ENCODE measurements at places on chromosomes 3 and 15.
A peak's percentile ranks its signal among the peaks of the same experiment; 100 is the strongest.

DNA sequence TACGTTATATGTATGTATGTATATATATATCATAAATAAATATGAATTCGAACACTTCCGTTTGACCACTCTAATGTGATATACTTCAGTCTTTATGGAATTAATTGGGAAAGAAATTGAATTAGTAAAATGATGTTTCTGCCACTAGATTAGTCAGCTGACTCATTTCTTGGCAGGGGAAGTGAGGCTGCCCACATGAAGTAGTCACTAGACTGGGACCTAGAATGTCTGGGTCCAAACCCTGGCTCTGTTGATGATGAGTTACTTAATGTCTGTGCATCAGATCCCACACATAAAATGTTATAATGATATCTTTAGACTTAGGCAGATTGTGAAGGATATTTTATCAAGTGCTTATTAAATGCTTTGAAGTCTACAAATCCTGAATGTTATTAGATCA is 27.4 kb upstream of the ARL14 start:
- DNase-seq: no peak

GRCh38 chr3:100561459-100562158 is 47.8 kb upstream of the ADGRG7 start:
- DNase-seq: no peak

DNA sequence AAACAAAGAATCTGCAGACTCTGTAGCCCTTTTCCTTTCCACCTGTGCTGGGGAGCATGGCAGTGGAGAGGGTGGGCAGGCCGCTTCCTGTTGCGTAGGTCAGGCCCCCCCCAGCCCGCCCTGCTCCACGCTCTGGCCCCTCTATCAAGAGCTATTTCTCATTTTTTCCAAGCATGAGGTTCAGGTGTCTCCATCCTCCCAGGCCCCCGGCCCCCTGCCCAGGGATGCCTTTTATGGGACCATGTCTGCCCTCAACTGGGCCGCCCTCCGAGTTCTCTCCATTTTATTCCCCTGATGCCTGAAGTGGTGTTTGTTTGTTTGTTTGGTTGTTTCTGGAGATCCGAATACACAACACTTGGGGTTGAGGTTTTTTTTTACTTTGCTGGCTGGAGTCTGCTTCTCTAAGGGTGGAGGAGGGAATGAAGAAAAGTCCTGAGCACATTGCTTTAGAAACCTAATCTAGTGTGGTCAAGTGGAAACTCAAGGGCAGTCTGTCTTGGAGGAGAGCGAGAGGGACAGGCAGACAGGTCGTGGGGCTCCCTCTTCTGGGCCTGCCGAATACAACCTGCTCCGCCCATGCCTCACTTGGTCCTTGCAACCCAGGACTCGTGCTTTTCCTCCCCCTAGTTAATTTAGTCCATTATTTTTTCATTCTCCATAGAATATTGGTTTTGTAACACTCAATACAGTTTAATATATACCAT is 176.5 kb upstream of the LYSMD4 start:
- DNase-seq: no peak

GRCh38 chr15:40282147-40282868 is 556 bp downstream of the ANKRD63 start:
- peak; percentile 30 for DNase-seq

DNA sequence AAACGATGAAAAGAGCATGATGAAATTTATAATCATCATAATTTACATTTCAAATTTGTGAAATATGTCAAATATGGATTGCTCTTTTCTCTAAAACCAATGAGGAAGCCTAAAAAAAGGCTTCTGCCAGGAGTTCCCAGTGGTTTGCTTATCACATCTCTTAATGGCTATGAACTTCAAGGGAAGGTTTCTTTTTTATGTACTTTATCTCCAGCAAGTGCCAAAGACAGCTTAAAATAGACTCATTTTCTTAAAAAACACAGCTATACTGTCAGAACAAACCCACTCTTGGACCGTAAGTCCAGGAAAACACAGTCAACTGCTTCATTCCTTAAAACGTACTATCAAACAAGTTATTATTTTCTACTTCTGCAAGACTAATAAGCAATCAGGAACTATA is 80.2 kb downstream of the DLG1 start:
- DNase-seq: no peak

DNA sequence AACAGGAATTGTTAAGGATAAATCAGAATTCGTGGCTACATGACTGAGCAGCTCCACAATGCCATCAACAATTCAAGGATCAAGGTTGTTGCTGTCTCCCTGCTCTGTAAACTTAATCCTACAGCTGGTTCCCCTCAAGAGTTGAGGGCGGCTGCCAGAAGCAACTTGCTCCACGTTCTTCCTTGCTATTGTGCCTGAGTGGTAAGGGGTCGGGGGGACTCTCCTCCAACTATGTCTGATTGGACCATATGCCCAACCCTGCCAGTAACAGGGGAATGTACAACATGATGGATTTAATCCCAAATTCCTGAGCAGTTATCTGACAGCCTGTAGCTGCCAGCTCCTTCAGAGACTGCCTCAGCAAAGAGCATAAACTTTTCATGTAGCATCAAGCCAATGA is 37.9 kb upstream of the MECOM start:
- DNase-seq: no peak

DNA sequence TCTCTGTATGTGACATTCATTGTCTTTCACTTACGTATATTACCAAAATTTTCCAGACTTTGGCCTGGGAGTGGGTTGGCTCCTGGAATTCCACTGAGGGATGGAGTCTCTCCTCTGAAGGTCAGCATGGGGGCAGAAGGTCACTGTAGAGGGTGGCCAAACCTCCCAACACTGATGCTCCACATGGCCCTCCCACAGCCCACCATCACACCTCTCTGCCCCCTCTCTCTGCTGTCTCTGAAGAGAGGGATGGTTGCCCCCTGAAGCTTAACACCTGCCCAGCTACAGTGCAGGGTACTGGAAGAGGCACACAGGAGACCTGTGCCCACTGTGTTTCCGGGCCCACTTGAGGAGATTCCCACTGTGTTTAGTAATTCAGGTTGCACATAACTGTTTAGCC is 52.2 kb downstream of the CMTM6 start:
- no peak for DNase-seq

DNA sequence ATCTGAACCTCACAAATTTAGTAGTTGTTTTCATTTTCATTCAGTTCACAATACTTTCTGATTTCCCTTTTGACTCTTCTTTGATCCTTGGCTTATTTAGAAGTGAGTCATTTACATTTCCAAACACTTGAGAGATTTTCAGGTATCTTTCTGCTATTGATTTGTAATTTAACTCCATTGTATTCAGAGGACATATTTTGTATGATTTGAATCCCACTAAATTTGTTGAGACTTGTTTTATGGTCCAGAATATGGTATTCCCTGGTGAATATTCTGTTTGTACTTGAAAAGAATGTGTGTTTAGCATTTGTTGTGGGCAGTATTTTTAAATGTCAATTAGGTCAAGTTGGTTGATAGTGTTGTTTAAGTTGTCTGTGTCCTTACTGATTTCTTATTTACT is 29.6 kb downstream of the FAN1 start:
- DNase-seq: no peak

GRCh38 chr3:150096700-150097587 is 126.2 kb upstream of the PFN2 start:
- DNase-seq: no peak

GRCh38 chr15:83287541-83288027 is 3.1 kb upstream of the BNC1 start:
- no peak for DNase-seq

GRCh38 chr3:85342915-85343314 is 384.1 kb downstream of the CADM2 start:
- DNase-seq: no peak

- peak; percentile 78 for DNase-seq
Observed at GRCh38 chr15:85582131-85583079, 202.0 kb downstream of the AKAP13 start.

DNA sequence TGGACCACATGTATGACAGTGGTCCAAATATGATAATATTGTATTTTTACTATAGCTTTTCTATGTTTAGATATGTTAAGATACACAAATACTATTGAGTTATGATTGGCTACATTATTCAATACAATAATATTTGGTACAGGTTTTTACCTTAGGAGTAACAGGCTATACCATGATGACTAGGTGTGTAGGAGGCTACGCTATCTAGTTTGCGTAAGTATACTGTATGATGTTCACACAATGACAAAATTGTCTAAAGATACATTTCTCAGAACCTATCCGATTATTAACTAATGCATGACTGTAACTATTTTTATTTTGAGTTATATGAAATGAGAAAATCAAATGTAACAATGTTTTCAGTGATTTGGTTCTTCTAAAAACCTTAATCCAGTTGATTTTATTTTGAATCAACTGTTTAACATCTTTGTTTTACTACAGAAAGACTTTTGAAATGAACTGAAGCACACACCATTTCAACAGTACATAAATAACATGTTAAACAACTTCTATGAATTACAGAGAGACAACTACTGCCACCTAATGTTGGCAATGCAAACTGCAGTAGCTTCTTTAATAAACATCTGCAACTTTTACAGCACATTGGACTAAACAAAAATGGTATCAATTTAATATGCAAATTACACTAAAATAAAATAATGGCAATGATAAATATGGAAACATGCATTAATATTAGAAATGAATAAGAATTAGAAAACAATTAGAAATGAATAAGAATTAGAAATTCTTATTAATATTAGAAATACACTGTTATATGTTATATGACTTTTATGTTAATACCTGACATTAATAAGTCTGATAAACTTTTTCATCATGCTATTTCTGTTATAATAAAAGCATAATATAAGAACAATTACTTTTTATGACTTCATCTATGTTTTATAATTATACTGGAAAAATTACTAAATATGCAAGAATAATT is 255.7 kb downstream of the MBNL1 start:
- peak; percentile 60 for DNase-seq

DNA sequence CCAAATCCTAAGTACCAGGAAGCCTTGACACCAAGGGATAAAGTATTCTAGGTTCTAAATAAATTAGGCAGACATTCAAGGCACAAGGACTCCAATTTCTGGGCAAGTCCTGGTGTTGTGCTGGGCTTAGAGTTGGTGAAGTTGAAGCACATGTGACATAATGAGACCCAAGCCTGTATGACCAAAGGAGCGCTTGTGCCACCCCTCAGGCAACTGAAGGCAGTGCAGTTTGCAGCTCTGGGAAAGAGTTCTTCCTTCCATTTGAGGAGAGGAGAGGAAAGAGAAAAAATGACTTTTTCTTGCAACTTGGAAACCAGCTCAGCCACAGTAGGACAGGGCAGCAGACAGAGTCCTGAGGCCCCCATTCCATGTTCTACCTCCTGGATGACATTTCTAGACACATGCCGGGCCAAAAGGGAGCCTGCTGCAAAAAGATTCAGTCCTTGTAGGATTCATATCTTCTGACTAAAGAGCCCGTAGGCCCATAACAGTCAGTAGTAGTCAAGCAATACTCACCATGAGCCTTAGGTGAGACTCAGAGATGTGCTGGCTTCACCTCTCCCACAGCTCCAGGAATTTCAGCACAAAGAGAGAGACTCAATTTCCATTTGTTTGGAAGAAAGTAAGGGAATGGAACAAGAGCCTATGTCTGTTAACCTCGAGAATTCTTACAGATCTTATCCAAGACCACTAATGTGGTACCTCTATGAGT is 588.8 kb upstream of the BCHE start:
- DNase-seq: no peak

- DNase-seq: peak; percentile 23
Observed at GRCh38 chr3:58353722-58354553, 21.2 kb downstream of the PXK start.

- peak; percentile 58 for DNase-seq
Observed at GRCh38 chr3:140898340-140899180, 43.1 kb upstream of the SLC25A36 start.

- no peak for DNase-seq
Observed at GRCh38 chr3:171526869-171527268, 66.7 kb upstream of the TNIK start.

DNA sequence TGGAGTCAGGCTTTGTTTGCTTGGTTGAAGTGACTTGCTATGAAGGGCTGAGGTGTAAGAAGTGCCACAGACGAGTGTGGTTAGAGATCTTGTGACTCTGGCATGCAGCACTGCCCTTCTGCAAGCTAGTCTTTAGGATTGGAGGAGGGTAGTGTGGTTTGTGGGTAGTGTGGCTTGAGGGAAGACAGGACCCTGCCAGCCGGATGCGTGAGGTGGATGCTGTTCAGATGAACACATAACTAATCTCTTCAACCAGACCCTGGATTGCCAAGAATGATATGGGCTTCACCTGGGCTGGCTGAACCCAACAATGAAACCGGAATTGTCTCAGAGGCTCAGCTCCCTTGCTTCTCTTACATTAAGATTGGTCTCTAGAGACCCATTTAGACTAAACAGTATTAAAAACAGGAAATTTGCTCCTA is 32.7 kb downstream of the STARD9 start:
- DNase-seq: peak; percentile 29

- no peak for DNase-seq
Observed at GRCh38 chr3:46931631-46932331, 44.8 kb downstream of the CCDC12 start.

GRCh38 chr15:66063147-66063546 is 190.4 kb downstream of the MEGF11 start:
- DNase-seq: no peak

DNA sequence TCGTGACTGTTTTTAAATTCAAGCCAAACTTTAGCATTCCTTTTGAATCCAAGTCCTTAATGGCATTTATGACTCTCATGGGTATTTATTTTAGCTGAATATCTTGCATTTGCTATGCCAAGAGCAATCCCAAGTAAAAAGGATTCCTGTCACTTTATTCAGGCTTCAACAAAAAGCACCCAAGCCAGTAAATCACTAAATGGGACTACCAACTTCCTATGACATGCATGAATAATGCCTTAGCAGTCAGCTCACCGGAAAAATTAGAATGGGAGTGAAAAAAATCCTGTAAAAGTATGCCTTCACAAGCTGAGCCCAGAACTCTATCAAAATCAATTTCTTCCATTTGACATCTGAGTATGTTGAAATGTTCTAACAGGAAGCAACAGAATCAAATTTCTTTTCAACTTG is 1297.9 kb downstream of the ROBO2 start:
- DNase-seq: no peak

DNA sequence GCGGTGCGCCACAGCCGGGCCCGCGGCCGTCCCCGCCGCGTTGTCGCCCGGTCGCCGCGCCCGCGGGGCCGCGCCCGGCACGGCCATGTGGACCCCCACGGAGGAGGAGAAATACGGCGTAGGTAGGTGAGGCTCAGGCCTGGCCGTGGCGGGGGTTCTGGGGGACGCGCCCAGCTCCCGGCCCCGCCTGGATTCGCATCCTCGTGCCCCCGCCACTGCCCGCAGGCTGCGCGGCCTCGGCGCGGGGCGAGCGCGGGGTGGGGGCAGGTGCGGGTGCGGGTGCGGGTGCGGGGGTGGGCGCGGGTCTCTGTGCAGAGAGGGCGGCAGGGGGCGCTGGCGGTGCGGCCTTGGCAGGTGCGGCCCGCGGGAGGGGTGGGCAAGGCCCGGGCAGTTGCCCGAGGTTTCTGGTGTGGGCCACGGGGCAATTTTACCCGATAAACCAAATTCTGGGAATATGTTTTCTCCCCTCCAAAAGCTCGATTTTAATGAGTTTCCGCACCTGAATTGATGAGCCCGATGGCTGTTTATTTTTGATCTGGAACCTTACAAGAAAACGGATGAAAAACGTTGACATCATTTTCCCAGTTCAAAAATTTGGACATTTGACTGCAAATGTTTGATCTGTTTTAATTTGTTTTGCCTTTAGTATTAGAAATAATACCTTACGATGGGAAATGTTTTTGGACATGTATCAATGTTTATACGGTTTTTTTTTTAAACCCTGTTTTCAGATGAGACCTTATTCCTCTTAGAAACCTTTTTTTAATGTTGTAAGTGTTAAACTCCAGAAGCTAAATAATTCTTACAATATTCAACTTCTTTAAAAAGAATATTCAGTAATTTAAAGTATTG is 678 bp downstream of the DOCK3 start:
- peak; percentile 39 for DNase-seq

All from CD8-positive, alpha-beta T cell (primary cell).